ENCODE measurements at places on chromosomes 1 and 21.

- no peak for DNase-seq
Observed at GRCh38 chr1:53303726-53304515, 23.9 kb downstream of the LRP8 start.

DNA sequence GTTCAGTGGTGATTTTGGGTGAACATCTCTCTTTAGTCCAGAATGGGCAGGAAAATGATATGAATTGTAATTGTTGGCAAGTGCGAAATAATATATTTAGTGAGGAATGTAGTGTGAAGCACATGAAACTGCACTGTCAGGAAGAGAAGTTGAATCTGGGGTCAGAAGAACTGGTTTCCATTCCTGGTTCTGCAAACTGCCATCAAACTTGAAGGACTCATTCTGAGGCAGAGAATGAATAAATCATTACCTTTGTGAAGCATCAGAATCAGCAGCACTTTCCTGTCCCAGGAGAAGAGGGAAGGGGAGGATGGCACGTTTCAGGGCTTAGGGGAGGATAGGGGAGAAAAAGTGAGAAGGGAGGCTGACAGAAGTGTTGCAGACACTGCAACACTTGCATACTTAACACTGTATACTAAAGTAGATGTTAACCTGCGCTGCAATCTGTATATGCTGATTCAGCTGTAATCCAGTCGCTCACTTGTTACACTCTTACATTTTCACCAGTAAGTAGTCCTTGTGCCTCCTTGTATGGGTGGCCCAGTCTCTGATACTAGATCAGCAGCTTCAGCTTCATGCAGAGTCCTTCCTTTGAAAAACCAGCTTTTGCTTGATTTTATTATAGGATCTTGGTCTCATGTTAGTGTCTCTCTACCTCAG is 10.5 kb upstream of the RPTN start:
- no peak for DNase-seq

GRCh38 chr1:8625981-8626898 is 191.2 kb downstream of the RERE start:
- no peak for DNase-seq

GRCh38 chr1:56758135-56758534 is 61.1 kb downstream of the FYB2 start:
- no peak for DNase-seq

- no peak for DNase-seq
Observed at GRCh38 chr1:71339238-71339637, 258.4 kb upstream of the ZRANB2 start.

GRCh38 chr1:10278880-10279279 is 68.5 kb downstream of the KIF1B start:
- no peak for DNase-seq

GRCh38 chr1:35573198-35574124 is at the start of gene TFAP2E:
TFAP2E (plus strand) TSS chr1:35573314; CDS start chr1:35573578, 264 bp downstream.
- DNase-seq = no peak

DNA sequence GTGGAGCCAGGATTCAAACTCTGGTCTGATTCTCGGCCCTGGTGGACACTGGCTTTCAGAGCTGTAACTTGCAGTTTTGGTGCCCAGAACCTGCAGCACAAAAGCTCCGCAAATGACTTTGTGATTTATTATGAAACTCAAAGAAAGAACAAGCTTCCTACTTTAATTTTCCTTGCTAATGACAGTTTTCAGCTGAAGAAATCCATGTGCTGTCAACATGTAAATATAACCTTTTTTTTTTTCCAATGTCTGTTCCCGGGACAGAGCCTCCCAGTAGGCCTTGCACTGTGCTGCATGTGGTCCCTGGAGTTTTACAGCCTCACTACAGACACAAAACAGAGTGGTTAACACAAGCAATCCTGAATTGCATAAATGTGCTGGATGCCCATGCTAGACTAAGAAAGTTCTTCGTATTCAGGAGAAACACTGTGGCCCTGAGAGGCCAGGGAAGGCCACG is 62.3 kb upstream of the ANGPTL1 start:
- DNase-seq = no peak

DNA sequence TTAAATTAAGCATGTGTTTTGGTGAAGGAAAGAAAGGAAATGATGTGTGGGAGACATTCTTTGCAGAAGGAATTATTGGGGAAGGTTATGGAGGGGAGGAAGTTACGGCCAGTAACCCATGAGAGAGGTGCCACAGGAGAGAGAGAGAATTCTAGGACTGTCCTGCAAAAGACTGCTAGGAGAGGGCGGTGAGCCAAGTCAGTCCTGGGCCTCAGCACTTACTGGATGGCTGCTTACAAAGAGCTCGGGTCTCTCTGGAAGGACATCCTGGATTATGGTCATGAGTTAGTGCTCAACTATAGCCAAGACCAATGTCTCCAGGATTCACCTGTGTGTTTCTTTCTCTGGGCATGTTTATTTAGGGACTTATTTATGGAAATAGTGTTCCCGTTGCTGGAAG is 74.4 kb upstream of the HSD17B7 start:
- no peak for DNase-seq

DNA sequence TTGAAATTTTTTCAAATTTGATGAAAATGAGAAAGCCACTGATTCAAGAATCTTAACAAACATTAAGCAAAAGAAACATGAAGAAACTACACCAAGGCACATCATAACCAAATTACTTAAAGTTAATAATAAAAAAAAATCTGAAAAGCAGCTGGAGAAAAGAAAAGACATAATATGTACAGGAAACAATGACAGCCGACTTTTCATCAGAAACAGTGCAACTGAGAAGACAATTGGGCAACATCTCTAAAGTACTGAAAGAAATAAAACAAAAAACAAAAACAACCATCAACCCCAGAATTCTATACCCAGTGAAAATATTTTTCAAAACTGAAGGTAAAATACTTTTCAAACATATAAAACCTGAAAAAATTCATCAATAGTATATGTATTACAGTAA is 73.8 kb upstream of the DMRTA2 start:
- no peak for DNase-seq

GRCh38 chr1:170536924-170537551 is 5.1 kb downstream of the GORAB start:
- no peak for DNase-seq

- DNase-seq = no peak
Observed at GRCh38 chr1:24301785-24302175, 17.4 kb upstream of the GRHL3 start.

DNA sequence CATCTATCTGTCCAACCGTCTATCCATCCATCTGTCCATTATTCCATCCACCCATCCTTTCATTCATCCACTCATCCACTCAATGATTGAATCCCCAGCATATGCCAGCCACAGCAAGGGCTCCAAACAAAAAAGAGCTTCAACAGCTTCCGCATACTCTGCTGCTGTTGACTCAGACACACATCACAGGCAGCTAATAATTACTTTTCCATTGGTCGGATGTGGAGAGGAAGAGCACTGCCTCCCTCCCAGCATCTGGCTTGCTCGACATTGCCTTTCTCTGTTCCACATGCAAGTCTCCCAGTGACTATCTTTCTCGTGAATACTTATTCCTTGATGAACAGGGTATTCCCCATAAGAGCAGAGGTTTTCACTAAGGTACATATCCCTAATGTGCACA is 176.5 kb downstream of the HIVEP3 start:
- no peak for DNase-seq
